GM23248 (cell line): ENCODE measurements at places on chromosomes 3 and 15. TPM values are rescaled to one million over a fixed set of nuclear protein-coding genes. Genes with fewer than 3 reads are reported as not detected.
A peak's percentile ranks its signal among the peaks of the same experiment; 100 is the strongest.

The HDC gene
- total RNA-seq, result not detected in 2 replicates

GRCh38 chr3:53753518-53754183, 92.6 kb downstream of the CHDH start:
- H3K4me3 ChIP-seq, result no peak overlapping the region
- H3K36me3 ChIP-seq, result no peaks in the 10 kb centered on the region

- no peaks in the 10 kb centered on the region for H3K36me3 ChIP-seq
- DNase-seq, result peak; percentile 3
- no peaks in the 10 kb centered on the region for H3K27me3 ChIP-seq
- H3K4me3 ChIP-seq, result no peak overlapping the region
- H3K27ac ChIP-seq, result no peak overlapping the region
These were observed 60.0 kb downstream of the NMNAT3 start for GRCh38 chr3:139617672-139618268.

- no peaks in the 10 kb centered on the region for H3K4me1 ChIP-seq
- no peak for DNase-seq
- no peaks in the 10 kb centered on the region for H3K27me3 ChIP-seq
- H3K4me3 ChIP-seq, result no peak overlapping the region
These were observed 148.1 kb downstream of the ZNF621 start for GRCh38 chr3:40672861-40673260.

DNA sequence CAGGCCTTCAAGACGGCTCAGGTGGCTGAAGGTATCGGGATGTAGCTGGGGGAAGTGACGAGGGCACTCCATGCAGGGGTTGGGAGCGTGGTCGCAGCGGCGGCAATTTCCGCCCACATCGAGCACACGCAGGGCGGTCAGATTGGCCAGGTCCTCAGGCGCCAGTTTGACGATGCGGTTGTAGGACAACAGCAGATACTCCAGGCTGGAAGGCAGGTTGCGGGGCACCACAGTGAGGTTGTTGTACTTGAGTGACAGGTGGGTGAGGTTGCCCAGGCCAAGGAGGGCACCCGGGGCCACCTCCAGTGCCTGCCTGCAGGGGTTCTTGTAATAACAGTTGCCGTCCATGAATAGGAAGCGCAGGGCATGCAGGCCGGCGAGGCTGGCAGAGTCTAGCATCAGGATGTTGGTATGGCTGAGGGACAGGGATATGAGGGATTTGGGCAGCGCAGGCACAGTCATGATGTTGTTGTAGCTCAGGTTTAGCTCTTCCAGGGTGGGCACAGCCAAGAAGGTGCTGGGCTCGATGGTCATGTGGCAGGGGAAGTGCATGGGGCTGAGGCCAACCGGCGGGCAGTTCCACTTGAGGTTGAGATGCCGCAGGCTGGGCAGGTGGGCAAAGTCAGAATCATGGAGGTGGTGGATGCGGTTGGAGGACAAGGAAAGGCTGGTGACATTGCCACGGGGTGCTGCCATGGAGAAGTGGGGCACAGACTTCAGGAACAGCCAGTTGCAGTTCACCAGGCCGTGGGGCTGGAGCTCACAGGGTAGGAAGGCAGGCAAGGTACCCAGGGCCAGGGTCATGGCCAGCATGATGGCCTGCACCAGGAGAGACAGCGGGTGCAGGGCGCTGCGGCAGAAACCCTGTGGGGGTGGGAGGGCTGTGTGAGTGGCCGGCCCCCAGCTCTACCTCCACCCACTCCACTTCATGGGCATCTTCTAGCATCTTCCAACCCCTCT, 1.7 kb downstream of the TLR9 start:
- no peak overlapping the region for H3K27ac ChIP-seq
- H3K4me3 ChIP-seq, result no peak overlapping the region
- no peaks in the 10 kb centered on the region for H3K4me1 ChIP-seq
- H3K27me3 ChIP-seq, result no peaks in the 10 kb centered on the region
